ENCODE measurements at places on chromosomes 7 and 10.

DNA sequence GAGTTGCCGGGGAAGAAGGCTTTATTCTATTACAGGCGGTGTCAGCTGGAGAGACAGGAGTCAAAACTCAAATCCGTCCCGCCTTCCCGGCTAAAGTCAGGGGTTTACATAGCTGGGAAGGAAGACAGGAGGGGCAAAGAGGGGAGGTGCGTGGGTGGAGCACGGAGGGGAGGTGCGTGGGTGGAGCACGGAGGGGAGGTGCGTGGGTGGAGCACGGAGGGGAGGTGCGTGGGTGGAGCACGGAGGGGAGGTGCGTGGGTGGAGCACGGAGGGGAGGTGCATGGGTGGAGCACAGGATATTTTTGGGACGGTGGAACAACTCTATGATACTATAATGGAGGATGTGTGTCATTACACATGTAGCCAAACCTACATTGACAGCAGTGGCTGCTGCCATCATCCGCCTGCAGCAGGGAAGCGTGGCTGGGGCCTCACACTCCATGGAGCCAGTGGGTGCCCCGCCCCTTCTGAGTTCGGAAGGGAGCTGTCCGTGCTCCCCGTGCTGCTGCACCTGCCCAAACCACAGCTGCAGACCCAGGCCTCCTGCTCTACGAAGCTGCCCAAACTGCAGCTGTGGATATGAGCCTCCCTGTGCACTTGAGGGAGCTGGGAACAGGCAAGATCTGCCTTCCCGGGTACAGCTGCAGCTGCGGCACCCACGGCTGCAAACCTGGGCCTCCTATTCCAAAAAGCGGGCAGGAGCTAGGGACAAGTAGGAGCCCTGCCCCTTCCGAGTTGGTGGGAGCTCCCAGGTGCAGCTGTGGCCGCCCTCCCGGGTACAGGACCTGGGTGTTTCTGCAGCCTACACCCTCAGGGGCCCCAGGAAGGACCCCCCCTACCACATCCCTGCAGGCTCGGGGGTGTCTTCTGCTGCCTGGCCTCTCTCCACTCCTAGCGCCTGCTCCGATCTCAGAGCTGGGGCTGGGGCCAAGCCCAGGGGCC is 119.4 kb downstream of the DYNC2I1 start:
- DNase-seq: no peak

DNA sequence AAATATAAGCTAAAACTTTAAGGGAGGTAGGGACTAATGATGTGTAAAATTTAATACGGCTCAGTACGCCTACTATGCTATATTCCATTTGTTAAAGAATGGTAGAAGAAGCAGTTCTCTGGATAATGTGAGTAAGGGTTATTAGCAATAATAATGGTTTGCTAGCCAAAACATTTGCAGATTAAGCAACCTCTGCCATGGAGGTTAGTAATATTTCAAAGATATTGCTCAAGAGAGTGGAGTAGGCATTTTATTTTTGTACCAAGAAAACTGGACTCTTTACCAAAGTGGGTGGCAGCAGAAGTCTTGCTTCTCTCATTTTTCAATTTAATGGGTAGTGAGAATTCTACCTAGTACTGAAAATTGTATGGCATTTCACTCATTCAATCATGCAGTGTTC is 158.9 kb upstream of the TMEM106B start:
- no peak for DNase-seq

DNA sequence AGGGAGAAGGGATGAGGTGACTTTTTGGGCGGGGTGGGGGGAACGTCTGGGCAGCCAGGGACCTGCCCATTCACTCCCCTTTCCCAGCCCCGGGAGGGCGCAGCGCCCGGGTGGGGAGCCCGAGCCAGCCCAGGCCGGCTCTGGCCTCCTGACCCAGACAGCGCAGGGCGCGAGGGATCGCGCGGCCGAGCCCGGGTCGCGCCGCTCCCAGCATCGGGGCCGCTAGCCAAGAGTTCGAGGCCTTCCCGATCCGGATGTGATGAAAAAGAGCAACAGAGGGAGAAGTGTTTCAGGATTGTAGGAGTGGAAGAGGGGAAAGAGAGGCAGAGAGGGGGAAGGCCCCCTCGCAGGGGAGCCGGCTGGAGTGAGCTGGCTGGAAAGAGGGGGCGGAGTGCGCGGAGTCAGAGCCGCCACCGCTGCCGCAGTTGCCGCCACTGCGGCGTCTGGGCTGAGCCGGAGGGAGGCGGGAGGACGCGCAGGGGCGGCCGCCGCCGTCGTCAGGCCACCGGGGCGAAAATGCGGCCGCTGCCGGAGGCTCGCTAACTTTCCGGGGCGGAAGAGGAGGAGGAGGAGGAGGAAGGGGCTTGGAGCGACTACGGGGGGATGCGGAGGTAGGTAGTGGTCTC is at the start of gene MDFIC:
TSS of gene MDFIC (plus strand) at position 69 of the 626 bp plus-strand sequence. CDS start 940 bp downstream, outside the sequence.
- peak; percentile 65 for DNase-seq

GRCh38 chr7:123131140-123131539 is 68.6 kb downstream of the SLC13A1 start:
- DNase-seq: no peak

- DNase-seq: no peak
Measured at GRCh38 chr10:14674376-14675050, 100.2 kb downstream of the FAM107B start.

DNA sequence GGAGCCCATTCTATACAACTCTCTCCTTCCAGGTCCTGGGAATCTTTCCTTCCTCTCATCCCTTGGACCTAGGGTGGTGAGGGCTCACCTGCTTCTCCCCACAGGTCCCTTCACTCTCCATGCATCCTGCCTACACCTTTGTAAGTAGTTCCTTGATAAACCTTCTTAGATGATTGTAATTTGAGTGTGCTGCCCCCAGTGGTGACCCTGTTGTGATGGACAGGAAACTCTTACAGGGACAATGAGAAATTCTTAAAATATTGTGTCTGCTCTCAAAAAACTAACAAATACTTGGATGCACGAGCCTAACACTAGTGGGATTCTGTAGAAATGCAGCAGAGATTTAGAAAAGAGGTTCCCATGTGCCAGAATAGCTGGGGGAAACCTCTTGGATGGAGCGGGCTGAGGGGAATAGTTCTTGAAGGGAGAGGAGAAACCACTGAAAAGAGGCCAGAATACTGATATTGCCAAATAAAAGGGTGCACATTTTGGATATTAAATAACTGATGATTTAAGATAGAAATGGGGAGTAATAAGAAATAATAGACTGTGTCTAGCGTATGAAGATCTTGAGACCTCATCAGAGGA is 6.7 kb upstream of the PAXIP1 start:
- DNase-seq: peak; percentile 32

Data from germinal center (tissue), 1 donor.